CD4-positive, alpha-beta T cell treated with Interleukin-10 for 1 hour (primary cell): ENCODE measurements at places on chromosomes 1 and 21.

DNA sequence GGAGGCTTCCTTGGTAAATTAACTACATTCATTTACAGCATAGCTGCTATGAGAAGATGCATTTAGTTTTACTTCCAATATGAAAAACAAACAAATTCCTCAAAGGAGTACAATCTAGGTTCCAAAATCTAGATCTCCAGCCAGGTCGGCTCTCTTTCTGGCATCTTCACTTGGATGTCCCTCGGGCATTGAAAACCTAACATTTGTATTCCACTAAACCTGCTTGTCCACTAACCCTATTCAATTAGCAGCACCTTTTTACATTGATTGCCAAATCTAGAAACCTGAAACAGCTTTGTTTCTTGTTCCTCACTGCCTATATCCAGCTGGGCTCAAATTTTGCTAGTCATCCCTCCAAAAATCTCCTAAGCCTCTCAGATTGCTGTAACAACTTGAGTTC, 14.3 kb upstream of the CXADR start:
- DNase-seq, result no peak

GRCh38 chr21:33258475-33258874, 7.7 kb upstream of the IL10RB start:
- DNase-seq, result no peak

GRCh38 chr1:89682611-89683010, 49.7 kb downstream of the LRRC8C start:
- DNase-seq, result no peak

- DNase-seq, result no peak
Observed at GRCh38 chr1:3551290-3551678, 60.0 kb downstream of the MEGF6 start.

GRCh38 chr1:198641501-198641900, 2.7 kb downstream of the PTPRC start:
- DNase-seq, result peak; percentile 84

- peak; percentile 95 for DNase-seq
Observed at GRCh38 chr1:198681831-198682759, 43.3 kb downstream of the PTPRC start.

- DNase-seq, result no peak
Observed at GRCh38 chr1:34419663-34420136, 243.0 kb downstream of the C1orf94 start.

DNA sequence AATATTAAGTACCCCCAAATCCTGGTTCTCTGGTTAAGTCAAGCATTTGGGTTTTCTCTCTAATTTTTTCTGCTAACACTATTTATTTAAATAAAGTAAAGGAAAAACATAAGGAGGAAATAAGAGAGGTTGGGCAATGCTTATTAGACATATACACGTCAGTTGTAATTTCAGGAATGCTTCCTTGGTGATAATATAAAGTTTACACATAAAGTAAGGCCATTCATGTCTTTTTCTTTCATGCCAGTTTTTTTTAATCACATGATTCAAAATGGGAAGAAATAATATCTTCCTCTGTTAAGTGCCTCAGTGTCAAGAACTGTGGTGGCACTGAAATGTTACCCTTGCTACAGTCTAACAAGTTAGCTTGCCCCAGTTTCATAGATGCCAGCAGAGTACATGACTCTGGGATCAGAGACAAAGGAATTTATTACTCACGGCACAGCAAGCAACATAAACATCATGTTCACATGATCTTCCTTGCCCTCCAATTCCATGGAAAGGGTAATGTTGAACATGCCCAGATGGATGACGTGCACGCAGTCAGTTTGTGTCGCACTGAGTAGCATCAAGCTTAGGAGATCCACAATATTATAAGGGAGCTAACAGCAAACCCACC, 184.9 kb downstream of the PLA2G4A start:
- no peak for DNase-seq

- peak; percentile 72 for DNase-seq
Observed at GRCh38 chr1:156124557-156125483, 10.3 kb downstream of the LMNA start.

GRCh38 chr1:206666031-206666561, 18.6 kb upstream of the MAPKAPK2 start:
- no peak for DNase-seq

DNA sequence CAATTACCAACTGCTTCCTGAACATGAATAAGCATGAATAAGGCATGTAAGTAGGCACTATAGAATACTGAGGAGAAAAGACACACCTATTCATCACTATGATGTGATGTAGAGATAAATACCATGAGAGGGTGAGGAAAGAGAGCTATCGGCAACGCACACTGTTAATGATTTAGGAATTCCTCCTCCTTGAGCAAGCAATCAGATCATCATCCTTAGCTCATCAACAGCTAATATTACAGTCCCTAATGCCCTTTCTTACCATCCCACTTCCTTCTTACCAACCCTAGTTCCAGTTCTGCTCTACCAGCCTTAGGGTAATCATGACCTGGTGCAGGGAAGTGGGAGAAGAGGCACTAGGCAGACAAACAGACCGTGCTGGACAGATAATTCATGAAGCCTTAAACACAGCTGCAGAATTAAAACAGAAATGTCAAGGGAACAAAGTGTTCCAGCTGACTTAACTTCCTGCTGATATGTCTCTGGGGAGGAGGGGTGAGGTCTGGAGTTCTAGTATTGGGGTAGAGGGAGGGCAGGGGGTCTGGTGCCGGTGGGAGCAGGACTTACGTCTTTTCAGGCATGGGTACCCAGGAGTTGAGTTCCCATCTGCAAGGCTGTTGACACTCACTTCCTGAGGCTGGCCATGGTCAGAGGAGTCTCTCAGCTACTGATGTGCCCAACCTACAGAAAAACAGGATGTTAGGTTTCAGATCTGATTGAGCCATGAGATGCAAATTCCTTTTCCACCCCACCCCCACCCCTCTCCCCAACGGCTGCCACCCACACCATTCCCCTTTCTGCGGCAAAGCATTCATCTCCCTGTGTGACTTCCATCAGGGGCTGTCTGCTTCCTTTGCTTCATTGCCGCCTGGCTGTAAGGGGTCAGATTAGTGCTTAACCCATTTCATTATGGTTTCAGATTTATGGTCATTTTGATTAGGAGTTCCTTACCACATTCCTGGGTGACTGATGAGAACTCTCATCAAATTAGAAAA, 12.6 kb upstream of the RCSD1 start:
- peak; percentile 39 for DNase-seq

DNA sequence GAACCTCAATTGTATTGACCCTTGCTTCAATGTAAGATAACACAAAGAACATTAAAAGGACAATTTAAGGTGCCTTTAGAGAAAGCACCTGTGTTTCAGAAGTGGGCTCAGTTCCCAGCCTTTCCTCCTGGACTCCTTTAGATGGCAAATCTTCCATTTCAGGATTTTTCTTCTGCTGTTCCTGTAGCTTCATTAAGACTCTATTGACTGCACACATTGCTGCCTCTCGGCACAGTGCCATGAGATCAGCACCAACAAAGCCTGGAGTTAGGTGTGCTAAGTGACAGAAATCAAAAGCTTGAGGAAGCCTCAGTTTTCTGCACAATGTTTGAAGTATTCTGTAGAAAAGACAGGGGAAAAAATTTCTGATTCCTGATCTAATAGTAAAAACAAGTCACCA, 40.6 kb downstream of the NVL start:
- no peak for DNase-seq
